ENCODE measurements at places on chromosomes 5 and 9. TPM values are rescaled to one million over a fixed set of nuclear protein-coding genes. Genes with fewer than 3 reads are reported as not detected.

The SARDH gene
- 3.4 TPM for total RNA-seq

The SPATA31D4 gene
- total RNA-seq: not detected

The ADAM19 gene
- total RNA-seq: 77.7 TPM

The SMAD5 gene
- 19.5 TPM for total RNA-seq

The SIT1 gene
- total RNA-seq: 213 TPM

The MARVELD2 gene
- total RNA-seq: 0.18 TPM

The MOB3B gene
- total RNA-seq: 2.5 TPM

The SELENOP gene
- total RNA-seq: 0.55 TPM

The DMRT2 gene
- total RNA-seq: not detected

The ROR2 gene
- total RNA-seq: 0.05 TPM

The SV2C gene
- total RNA-seq: 0.03 TPM

The TPM2 gene
- total RNA-seq: 12.0 TPM

GRCh38 chr9:114559830-114560513 lies 27.6 kb upstream of the ATP6V1G1 start:
- DNase-seq: no peak

DNA sequence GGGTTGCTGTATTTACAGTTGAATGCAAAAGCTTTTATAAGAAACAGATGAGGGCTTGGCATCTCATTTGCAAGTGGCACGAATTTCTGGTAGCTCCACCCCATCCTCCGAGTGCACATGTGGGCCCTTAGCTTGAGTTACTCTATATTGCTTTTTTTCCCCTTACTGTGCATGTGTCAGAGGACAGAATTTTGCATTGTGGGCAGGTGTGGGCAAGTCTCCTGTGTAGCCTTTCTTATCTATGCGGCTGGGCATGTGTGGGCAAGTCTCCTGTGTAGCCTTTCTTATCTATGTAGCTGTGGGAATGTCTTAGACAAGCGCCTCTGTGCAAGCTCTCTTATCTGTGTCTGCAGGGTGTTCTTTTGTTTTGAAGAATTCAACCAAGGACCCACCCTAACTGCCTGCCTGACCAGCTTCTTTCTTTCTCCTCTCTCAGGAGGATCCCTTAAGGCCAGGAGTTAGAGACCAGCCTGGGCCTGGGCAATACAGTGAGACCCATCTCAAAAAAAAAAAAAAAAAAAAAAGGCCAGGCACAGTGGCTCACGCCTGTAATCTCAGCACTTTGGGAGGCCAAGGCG lies 34.1 kb upstream of the SIL1 start:
- no peak for DNase-seq

- DNase-seq: no peak
These were observed 937 bp upstream of the HMGCR start for GRCh38 chr5:75335952-75336614.

GRCh38 chr5:158320178-158320674 lies 461.3 kb upstream of the CLINT1 start:
- no peak for DNase-seq

GRCh38 chr5:6468104-6468503 lies 19.4 kb downstream of the UBE2QL1 start:
- no peak for DNase-seq

DNA sequence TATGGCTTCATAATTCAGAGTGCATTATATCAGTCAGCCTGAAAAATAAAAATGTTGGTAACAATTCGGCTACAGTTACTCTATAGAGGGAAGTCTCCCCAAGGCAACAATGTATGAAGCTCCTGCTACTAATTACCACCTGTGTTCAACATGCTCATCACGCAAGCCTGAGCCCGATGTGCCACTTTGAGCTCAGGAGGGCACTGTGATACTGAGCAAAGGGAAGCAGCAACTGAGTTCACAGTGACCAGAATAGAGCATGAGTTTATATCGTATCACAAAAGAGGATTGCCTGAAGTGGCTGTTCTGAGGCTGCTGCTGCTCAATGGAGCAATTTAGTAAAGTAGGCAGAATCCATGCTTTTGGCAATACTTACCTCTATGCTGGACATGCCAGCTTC lies 202.0 kb upstream of the HAPLN1 start:
- DNase-seq: no peak

DNA sequence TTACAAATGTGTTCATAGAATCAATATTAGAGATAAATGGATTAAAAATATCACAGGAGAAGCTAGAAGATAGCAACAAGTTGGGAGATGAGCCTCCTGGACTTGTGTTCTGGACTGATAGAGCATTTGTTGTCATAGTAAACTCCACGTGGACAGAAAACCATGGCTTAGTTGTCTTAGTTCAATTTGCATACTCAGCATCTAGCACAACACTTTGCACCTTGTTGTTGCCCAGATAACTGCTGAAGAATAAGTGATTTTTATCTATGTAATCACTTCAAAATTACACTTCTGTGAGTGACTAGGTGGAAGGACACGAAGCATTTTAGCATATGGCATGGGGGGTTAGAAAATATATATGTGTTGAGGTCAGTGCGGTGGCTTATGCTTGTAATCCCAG lies 4.0 kb downstream of the RANBP3L start:
- no peak for DNase-seq

DNA sequence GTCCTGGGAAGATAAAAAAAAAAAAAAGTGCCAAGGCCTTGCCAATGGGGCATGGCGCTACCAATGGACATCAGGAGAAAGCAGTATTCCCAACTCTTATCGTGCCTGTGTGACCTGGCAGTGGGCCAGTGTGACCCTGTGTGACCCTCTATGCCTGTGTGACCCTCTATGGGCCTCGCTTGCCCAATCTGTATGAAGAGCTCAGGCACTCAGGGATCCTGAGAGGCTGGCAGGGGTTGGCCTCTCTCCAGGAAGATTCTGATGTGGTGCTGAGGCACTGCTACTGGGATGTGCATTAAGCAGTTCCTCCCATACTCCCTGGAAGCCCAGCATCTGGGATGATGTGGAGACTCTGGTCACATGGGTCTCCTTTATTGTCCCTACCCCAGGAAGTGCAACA lies 179.2 kb downstream of the MACROH2A1 start:
- no peak for DNase-seq

DNA sequence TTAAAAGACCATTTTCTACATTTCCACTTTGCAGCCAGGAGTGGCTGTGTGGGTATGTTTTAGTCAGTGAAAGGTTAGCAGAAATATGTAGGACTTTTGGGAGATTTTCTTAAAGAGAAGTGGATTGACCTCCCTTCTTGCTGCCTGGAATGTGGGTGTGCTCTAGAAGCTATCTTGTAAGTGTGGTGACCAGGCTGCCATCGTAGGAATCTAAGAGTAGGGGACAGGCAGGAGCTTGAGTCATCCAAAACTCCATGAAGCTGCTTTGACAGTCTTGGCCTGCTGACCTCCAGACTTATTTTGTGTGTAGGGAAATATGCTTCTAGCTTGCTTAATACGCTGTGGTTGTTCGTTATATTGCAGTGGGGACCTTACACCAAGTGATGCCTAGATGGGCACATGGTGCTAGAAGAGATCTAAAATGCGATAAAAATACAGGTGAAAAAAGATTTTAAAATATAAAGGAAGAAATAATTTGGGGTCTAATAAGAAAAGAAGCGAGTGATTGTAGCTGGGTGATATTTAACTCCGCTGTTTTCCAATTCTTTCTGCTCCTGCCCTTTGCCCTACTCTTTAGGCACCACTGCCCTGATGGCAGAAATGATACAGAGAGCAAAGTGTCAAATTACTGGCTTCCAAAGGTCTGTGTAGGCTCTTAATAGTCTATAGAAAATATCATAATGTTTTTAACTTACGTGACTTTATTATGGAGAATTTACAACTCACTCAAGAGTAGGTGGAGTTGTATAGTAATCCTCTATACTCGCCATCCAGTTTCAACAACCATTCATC lies 298.2 kb upstream of the ZNF608 start:
- no peak for DNase-seq

GRCh38 chr5:37208883-37209797 lies 40.0 kb downstream of the CPLANE1 start:
- DNase-seq: no peak

DNA sequence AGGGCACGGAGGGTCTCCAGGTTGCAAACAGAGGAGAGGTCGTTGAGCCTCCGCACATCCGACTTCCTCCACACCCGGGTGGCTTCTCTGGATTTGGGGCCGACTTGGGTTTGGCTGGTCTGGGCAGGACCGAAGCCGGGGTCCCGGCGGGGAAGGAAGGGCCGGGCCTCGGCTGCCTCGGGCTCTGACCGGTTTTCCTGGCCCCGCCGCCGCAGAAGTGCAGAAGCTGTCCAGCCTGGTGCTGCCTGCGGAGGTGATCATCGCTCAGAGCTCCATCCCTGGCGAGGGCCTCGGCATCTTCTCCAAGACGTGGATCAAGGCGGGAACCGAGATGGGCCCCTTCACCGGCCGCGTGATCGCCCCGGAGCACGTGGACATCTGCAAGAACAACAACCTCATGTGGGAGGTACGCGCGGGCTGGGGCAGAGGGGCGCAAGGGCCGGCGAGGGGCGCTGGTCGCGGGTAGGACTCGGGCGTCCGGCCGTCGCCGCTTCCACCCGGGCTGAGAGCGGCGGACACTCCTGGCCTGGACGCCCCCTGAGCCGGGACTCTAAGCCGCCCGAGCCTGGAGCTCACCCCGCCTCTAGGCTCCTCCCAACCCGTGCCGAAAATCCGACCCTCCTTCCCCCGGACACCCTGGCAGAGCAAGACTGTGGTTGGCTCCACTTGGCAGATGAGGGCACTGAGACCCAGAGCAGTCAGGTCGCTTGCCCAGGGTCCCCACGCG lies 2.2 kb downstream of the PRDM12 start:
- DNase-seq: no peak

GRCh38 chr5:7805379-7805778 lies 45.6 kb downstream of the CFAP90 start:
- DNase-seq: no peak

DNA sequence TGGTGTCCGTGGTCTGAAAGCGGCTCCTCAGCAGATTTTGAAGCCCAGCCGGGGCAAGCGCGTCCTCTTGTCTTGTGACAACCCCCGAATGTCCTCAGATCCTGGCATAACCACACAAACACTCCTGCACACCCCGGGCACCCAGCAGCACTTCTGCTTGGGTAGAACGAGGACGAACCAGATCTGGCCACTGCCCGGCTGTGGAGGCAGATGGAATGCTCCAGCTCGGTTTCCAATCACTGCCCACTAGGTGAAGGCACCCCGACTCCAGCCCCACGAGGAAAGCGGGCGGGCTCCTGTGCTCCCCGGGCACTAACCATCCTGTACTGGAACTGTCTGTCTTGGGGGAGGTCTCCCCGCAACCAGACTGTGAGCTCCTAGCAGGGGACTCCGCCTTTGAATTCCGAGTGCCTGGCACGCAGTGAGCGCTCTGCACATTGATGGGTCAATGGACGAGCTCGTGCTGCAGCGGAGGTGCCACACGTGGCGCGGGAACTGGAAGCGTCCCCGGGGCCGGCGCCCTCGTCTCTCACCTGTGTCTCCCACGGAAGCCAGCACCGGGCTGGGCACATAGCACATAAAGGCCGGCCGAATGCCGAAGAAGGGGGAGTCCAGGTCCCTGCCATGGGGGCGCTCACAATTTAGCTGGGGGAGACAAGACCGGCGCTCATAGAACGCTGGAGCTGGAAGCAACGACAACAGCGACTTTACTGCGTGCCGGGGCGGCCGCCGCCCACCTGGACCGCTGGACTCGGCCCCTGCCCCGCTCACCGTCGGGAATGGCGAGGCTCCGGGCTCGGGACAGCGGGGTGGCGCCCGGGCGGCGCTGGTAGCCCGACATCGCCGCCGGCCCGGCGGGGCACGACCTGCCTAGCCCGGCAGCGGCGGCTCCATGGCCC lies 608 bp downstream of the ENTR1 start:
- peak; percentile 50 for DNase-seq

DNA sequence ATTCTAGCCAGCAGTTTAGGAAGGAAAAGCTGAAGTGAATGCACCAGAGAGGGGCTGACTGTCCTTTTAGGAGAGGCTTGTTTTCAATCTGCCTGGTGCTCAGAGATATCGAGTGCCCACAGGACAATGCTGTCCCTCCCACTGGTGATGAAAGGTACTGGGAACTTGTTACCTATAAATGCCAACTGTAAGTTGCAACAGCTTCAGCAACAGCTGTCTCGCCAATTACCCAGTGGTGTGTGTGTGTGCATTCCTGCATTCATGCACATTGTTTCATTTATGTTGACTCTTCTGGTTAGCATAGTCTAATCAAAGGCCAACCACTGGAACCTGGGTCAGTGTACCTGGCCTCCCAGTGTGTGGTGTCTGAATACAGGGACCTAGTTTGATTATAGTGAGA lies 161.1 kb downstream of the CSNK1G3 start:
- DNase-seq: no peak

- no peak for DNase-seq
These were observed 21.6 kb upstream of the RASA1 start for GRCh38 chr5:87246061-87246460.

DNA sequence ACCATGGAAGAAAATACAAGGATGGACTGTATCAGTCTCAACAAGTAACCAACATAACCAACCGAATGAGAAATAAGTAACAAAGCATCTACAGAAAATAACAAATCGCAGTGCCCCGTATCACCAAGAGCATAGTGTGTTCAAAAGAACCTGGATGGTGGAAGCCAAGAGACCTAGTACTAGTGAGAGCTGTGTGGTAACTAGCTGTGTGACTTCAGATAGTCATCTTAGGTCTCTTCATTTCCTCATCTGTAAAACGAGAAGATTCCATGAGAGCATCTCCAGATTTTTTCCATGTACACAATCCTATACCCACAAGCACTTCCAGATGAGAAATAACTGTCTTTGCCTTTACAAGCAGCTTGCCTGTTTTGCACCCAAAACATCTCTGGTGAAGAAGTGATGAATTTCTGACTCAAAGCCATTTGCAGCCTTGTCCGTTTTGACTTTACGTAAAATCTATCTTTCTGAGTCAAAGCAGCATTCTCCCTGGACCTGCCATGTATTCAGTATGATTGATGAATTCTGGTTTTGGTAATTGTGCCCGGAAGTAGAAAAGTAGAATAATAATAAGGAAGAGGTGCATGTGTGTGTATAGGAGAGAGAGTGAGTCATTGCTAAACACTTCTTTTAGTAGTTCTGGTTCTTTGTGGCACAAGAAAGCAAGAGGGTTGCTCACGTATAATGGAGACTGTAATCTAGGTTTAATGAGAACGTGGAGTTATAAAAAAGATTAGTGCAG lies 41.0 kb downstream of the AOPEP start:
- DNase-seq: no peak

DNA sequence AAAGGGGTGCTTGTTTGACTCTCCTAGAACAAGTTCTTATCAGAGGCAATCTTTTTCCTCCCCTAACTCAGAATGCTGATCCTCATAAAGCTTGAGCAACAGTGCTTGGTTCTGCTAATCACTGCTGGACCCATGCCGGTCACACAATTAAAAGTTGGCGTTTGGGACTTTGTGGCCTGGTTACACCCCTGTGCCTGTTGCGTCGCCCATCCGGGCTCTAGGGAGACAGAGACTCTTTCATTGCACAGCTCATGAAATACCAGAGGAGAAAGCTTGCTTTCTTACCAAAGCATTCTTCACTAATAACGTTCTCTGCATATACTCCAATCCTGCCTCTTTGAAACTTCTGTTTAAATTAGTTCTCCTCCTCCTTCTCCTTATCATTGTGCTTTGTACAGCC lies 301.1 kb downstream of the NR3C1 start:
- no peak for DNase-seq

DNA sequence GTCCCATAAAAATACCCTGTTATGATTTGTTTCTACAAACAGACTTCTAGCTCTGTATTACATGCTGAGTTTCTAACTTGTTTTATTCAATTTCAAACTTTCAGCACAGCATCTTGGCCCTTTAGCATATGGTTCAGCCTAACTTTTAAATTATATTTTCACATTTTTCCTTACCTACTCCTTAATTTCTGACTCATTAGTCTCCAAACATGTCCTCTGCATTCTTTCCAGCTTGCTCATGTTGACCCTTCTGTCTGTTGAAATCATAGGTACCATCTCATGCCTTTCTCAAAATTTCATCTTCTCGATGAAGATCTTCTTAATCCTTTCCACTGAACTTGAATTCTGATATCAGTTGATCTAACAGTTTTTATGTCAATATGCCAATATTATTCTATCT lies 200.9 kb upstream of the RIOK2 start:
- DNase-seq: no peak
